ENCODE measurements at places on chromosomes 11 and 22.

DNA sequence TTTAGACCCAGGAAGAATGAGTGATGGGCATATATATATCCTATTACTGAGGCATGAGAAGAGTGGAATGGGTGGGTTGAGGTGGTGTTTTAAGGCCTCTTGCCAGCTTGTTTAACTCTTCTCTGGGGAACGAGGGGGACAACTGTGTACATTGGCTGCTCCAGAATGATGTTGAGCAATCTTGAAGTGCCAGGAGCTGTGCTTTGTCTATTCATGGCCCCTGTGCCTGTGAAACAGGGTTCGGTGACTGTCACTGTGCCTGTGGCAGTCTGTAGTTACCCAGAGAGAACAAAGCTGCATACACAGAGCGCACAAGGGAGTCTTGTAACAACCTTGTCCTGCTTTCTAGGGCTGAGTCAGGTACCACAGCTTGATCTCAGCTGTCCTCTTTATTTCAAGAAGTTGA lies 11.7 kb downstream of the LIMK2 start:
- DNase-seq: no peak

DNA sequence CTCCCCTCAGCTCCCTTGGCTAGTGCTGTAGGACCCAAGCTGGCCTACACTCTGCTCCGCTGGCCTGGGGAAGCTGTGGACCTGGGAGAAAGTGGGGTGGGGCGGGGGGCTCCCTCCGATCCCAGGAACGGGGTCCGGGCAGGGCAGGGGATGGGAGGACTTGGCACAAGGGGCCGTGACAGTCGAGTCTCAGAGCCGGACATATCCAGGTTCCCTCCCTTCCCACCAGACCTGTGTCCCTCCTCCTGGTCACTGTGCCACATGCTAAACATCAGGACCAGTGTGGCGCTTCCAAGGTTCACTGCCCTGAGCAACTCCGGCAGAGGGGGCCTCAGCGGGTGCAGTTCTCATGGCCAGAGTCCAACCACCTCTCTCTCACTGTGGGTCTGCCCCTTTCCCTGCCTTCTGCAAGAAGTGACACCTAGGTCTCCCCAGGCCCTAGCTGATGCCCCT lies 2.0 kb downstream of the DUSP8 start:
- no peak for DNase-seq

GRCh38 chr11:61357233-61357893 lies 4.3 kb downstream of the CYB561A3 start:
- no peak for DNase-seq

GRCh38 chr11:110971140-110971539 lies 258.9 kb upstream of the ARHGAP20 start:
- DNase-seq: peak; percentile 83

GRCh38 chr11:133551064-133551463 lies 18.8 kb upstream of the OPCML start:
- no peak for DNase-seq

DNA sequence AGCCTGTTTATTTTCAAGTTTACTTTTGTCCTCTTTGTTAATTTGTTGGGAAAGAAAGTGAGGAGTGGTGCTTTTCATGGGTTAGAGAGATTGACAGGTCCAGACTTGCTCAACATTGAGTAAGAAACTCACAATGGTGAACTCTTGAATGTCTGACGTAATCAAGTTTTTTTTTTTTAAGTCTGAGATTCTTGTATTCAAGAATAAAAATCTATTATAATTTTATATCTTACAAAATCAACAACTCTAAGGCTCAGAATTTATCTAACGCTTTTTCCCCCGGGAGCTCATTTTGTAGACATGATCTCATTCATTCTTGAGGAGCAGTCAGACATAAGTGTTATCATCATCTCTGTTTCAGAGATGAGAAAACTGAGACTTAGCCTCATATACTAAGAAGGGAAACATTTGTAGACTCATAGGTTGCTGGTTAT lies 39.1 kb upstream of the SPTBN2 start:
- DNase-seq: no peak

- no peak for DNase-seq
Measured at GRCh38 chr11:110629594-110629993, 82.6 kb downstream of the ARHGAP20 start.

DNA sequence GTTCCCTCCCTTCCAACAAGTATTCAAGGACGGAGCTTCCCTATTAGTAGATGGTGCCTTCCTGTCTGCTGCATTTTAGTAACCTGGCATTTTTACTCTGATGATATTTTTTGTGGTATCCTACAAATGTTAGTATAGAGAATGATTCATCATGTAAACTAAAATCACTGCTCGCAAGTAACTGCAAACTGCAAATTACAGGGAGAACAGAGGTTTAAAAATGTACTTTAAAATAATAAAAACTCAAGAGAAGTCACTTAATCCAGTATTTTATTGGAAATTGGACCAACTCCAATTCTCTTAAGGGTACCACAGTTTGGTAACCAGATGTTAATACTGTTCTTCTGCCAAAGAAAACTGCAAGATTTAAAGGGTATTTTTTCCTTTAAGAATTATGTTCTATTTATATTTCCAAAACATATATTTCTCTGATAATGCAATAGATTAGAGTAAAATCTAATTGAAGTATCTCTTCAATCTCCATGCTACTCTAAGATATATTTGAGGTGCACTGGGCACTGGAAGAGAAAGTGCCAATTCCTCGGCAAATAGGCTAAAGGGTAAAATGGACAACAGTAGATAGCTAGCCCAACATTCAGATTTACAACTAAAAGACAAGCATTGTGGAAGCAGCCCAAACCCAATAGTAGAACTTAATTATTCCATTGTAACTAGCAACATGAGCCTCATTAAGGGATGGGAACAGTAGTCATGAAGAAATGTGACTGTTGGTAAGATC lies 298.0 kb downstream of the TTC28 start:
- peak; percentile 72 for DNase-seq

DNA sequence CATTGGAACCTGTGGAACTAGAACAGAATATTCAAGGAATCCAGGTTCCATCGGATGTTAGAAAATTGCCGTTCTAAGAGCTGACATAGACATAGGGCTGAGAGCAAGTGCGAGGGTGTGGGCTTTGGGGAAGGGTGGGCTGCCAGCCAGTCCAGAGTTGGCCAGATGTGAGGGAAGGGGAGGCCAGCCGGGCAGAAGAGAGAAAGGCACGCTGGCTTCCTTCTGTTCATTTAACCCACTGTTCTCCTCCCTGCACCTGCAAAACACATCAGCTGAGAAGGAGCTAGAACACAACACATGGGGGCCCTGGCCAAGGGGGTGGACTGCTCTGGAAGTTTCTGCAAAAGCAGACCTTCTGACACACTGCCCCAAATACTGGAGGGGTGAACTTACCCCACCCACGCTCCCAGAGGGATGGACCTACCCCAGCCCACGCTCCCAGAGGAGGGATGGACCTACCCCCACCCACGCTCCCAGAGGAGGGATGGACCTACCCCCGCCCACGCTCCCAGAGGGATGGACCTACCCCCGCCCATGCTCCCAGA lies 98.0 kb downstream of the SHANK2 start:
- DNase-seq: no peak

GRCh38 chr11:28815110-28815509 lies 706.9 kb downstream of the METTL15 start:
- no peak for DNase-seq

GRCh38 chr22:39956932-39957664 lies 3.1 kb upstream of the TMA7B start:
- peak; percentile 28 for DNase-seq

DNA sequence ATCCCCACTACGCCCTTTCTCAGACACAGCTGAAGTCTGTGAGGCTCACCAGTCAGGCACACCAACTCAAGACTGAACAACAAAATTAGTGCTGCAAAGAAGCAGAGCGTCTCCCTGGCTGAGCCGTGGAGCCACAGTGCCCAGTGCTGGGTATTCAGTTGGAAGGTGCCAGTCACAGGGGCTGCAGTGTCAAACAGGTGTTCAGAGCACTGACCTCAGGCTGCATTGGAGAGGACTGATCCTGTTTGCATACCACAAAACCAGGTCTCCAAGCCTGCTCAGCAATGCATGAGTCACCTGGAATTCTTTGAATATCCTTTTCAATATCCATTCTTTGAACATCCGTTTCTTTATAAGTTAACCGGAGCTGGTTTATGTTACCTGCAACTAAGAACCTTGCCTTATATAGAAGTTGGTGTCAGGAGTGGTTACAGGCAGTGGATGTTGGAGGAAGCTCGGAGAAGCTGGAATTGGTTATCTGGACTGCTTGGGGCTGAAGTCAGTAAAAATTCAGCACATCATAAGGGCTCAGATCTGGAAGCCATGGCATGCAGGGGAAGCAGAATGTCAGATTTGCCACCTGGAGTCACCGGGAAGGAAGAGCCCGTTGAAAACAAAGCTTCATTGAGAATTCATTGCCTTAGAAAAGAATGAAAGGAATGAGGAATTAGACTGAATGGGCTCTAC lies 30.3 kb downstream of the PDGFB start:
- peak; percentile 76 for DNase-seq

GRCh38 chr11:1815751-1816150 lies 19.0 kb upstream of the SYT8 start:
- no peak for DNase-seq

DNA sequence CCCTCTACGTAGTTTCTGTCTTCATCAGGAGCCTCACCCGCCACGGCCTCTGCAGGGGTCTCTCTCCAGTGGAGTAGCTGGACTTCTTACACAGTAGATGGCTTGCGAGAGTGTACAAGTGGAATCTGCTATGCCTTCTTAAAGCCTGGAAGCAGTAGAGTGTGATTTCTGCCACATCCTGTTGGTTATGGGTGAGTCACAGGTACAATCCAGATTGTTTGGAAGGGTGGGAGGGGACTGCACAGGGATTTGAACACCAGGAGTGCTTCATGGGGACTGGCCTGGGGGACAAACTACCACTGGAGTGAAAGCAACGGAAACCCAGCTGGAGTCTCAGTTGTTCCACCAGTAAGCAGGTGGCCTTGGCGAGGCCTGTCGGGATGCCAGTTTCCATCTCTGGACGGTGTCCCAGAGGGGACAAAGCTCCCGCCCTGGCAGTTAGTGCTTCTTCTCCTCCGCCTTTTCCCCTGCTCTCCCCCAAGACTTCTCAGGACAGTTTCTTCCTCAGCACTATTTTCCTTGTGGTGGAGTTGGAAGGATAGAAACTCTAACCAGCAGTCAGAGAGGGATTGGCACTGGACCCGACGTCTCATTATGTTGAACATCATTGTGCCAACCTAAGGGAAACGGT lies 85.0 kb upstream of the RCN1 start:
- DNase-seq: peak; percentile 95

DNA sequence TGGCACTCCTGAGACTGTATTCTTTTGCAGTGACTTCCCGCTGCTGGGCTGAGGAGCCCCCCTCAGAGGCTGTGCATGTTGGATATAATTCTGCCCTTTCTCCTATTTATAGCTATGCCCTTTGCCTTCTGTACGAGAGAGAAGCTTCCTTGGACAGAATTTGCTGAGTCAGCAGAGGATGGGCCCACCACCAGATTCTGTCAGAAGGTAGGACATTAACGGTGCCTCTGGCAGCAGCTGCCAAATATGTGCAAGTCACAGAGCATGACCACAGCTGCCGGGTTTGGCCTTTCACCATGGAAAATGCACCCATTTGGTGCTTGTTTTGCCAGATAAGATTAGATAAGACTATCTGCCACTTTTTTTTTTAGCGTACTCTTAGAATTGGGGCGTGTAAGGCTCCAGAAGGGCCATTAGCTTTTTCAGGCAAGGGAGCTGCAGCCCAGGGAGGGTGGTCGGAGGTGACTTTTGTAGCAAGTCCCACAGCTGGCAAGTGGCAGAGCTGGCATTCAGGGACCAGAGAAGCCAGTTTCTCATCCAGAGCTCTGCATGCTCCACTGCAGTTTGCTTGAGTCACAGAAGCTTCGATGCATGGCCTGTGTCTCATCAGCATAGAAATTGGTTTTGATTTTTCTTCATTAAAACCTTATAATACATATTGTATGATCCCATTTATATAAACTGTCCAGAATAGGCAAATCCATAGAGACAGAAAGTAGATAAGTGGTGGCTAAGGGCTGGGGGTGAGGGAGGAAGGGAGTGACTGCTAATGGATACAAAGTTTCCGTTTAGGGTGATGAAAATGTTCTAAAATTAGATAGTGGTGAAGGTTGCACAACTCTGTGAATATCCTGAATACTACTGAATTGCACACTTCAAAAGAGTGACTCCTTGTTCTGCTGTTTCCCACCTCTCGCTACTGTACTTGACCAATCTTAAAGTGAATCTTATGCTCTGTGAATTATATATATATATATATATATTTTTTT lies 15.8 kb downstream of the UPB1 start:
- DNase-seq: peak; percentile 11

DNA sequence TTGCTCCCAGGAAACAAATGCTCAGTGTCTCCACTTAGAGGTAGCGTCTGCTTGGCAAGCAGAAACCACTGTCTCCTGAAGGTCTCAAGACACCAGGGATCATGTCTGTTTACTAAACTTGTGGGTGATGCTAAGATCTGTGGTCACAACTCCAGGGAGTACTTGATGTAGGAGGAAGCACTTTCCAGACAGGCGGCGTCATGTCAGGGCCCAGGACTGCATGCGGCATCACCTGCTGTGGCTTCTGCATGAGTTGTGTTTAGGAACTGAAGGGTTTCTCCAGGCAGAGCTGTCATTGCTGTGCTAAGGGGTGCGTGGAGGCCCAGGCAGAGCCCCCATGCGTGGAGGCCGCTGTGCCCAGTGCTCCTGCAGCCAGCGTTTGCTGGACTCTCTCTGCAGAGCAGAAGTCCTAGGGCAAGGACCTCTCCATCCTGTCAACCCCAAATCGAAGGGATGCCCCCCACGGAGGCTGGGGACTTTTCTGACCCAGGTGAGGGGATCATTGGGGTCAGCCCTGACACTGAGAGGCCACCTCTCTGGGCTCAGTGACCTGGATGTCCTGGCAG lies 8.1 kb upstream of the PANX2 start:
- DNase-seq: no peak

DNA sequence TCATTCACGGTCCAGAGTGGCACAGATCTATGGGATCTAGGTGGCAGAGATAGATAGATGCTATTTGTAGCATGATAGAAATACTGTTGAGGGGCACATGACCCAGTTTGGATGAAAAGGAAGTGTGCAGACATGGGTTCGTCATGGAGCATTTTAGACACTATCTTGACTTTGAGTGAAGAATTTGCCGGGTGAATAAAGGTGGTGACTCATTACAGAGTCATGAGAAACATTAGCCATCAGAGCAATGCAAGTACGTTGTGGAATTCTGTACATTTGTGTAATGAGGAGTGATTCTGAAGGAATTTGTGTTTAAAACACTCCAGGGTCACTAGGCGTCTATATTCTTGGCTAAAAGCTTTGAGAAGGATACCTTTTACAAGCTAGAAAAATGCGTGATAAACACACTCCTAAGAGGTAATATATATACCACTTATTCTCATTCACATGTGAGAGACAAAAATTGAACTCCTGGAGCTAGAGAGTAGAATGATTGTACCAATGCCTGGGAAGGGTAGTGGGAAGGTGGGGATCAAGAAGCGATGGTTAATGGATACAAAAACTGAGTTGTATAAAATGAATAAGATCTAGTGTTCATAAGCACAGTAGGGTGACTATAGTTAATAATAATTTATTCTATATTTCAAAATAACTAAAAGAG lies 593.7 kb upstream of the LUZP2 start:
- peak; percentile 91 for DNase-seq

DNA sequence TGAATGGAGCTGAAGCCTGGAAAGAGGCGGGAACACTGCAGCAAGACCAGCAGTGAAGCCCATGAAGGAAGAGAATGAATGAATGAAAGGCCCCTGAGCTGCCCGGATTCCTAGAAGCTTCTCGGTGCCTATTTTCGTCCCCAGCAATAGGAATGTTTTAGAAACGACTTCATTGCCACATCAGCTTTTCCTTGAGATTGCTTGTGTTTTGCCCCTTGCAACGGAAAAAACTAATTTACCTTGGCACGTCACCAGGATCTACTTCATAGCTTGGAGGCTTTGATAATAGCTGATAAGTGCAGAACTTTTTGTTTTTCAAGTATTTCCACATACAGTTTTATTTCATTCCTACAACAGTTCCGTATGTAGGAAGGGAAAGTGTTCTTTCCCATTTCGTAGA lies 248.9 kb upstream of the NARS2 start:
- no peak for DNase-seq

All from M059J (cell line).